Fibroblast of lung (primary cell): ENCODE measurements at places on chromosomes 12 and 14. TPM values are rescaled to one million over a fixed set of nuclear protein-coding genes. Genes with fewer than 3 reads are reported as not detected.

The PTPRO gene
- total RNA-seq = 0.26 and 0.33 TPM in 2 replicates

The IL26 gene
- total RNA-seq = 0.26 TPM in 1 of 2 replicates, not detected in the other

The PSMB11 gene
- under 0.01 TPM in 1 of 2 replicates, not detected in the other for total RNA-seq

The DLGAP5 gene
- total RNA-seq = 0.77 and 8.1 TPM in 2 replicates

The MANSC1 gene
- 1.3 and 1.8 TPM in 2 replicates for total RNA-seq
